PC-9 (cell line): ENCODE measurements at places on chromosomes 7 and 10. TPM values are rescaled to one million over a fixed set of nuclear protein-coding genes. Genes with fewer than 3 reads are reported as not detected.

DNA sequence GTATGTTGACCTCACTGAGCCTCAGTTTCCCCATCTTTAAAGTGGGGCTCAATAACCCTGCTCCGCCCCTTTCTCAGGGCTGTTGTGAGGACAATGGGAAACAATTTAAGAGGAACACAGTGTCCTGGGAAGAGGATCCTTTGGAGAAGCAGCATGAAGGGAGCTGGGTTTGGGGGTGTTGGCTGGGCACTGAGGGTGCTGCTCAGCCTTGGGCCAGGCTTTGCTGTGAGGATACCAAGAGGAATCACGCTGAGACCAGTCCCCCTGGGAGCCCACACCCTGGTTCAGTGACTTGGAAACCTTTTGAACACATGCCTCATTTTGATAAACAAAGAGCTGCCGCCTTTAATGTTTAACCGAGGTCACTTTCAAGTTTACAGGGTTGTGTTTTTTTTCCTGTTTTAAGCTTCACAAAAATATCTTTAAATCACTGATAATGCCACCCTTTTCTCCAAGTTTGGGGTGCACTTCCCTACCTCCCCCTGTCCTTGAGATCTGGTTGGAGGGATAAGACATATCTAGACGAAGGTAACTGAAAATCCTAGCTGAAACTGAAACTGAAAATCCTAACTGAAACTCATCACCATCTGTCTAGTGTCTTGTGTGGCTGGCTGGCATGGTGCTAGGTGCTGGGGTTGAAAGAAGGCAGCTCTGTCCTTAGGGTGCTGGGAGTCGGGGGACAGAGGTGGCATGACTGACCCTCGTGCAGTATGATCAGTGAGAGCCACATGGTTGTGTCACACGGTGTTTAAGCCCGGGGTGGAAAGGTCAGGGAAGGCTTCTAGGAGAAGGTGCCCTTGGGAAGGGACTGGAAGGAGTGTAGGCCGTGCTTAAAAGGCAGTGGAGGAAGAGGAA lies 27.7 kb downstream of the ZNF775 start:
- no peaks in the 10 kb centered on the region for H3K27me3 ChIP-seq
- H3K27ac ChIP-seq: no peak overlapping the region
- H3K4me3 ChIP-seq: no peak overlapping the region
- peaks cover 14% of the 10 kb centered on the region for H3K4me1 ChIP-seq
- no peak for DNase-seq

- DNase-seq: no peak
- H3K4me3 ChIP-seq: no peak overlapping the region
- no peaks in the 10 kb centered on the region for H3K4me1 ChIP-seq
- no peaks in the 10 kb centered on the region for H3K36me3 ChIP-seq
- peaks cover 85% of the 10 kb centered on the region for H3K27me3 ChIP-seq
Measured at GRCh38 chr7:158273138-158273651, 314.4 kb downstream of the PTPRN2 start.

GRCh38 chr7:13290975-13291374 lies 603.5 kb downstream of the ARL4A start:
- H3K4me1 ChIP-seq: no peaks in the 10 kb centered on the region
- no peaks in the 10 kb centered on the region for H3K27me3 ChIP-seq
- no peaks in the 10 kb centered on the region for H3K36me3 ChIP-seq
- DNase-seq: no peak
- H3K27ac ChIP-seq: no peak overlapping the region

DNA sequence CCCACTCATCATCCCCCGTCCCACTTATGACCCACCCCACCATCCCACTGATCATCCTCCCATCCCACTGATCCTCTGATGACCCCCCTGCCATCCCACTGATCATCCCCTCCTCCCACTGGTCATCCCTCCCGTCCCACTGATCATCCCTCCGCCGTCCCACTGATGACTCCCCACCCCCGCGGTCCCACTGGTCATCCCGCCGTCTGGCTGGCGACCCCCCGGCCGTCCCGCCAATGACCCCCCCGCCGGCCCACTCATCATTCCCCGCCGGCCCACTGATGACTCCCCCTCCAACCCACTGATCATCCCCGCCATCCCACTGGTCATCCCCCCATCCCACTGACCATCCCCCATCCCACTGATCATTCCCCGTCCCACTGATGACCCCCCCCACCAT lies 161.1 kb downstream of the GRM8 start:
- H3K27ac ChIP-seq: no peak overlapping the region
- H3K27me3 ChIP-seq: no peaks in the 10 kb centered on the region
- no peak overlapping the region for H3K4me3 ChIP-seq
- H3K36me3 ChIP-seq: no peaks in the 10 kb centered on the region
- no peak for DNase-seq

PIP gene
- total RNA-seq: not detected in 2 replicates

- peaks cover 35% of the 10 kb centered on the region for H3K4me1 ChIP-seq
- peak; percentile 83 for DNase-seq
- H3K36me3 ChIP-seq: no peaks in the 10 kb centered on the region
- H3K27me3 ChIP-seq: no peaks in the 10 kb centered on the region
Measured at GRCh38 chr10:127906548-127907377, at the start of gene PTPRE. PTPRE (plus strand) TSS chr10:127907103; CDS start chr10:128040882, 133,779 bp downstream.

DNA sequence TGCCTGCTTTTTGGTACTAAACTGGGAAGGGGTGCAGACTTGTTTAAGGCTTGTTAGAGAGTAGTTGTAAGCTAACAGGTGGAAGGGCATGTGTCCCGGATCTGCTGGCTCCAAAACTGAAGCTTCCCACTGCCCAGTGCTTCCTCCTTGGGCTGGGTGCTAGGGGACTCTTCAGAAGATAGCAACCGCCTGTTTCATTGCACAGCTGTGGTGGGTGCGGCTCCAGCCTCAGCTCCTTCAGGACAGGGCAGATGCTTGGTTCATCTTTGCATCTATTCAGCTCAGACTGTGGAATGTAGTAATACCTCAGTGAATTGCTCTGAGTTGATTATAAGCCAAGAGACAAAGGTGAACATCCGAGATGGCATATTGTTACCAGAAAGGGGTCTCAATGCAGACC lies 527.1 kb downstream of the TYW1 start:
- no peak overlapping the region for H3K4me3 ChIP-seq
- no peaks in the 10 kb centered on the region for H3K36me3 ChIP-seq
- H3K27me3 ChIP-seq: peaks cover 16% of the 10 kb centered on the region; the same call in 1 of the 2 replicates
- no peak overlapping the region for H3K27ac ChIP-seq
- no peak for DNase-seq

SLC16A12 gene
- 0.65 and 0.74 TPM in 2 replicates for total RNA-seq

GLI3 gene
- not detected in 2 replicates for total RNA-seq

DNA sequence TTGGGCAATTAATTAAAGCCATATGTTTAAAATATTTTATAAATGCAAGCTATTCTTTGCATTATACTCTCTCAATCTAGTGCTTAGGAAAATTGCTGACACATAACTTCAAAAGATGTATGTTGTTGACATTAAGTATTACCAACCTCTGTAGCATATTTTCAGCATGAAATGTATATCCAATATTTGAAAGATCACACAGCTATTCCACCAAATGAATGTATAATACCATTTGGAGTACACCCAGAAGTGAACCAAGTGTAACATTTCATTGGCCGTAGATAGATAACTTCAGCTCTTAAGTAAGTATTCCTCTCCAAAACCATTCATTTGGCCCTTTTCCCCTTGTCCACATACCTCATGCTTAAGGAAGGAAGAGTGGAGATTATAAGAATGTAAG lies 104.6 kb downstream of the HECTD2 start:
- no peak overlapping the region for H3K4me3 ChIP-seq
- H3K27me3 ChIP-seq: no peaks in the 10 kb centered on the region
- H3K36me3 ChIP-seq: no peaks in the 10 kb centered on the region
- DNase-seq: no peak
